BJ (cell line): ENCODE measurements at places on chromosomes 2 and 18. TPM values are rescaled to one million over a fixed set of nuclear protein-coding genes. Genes with fewer than 3 reads are reported as not detected.

DNA sequence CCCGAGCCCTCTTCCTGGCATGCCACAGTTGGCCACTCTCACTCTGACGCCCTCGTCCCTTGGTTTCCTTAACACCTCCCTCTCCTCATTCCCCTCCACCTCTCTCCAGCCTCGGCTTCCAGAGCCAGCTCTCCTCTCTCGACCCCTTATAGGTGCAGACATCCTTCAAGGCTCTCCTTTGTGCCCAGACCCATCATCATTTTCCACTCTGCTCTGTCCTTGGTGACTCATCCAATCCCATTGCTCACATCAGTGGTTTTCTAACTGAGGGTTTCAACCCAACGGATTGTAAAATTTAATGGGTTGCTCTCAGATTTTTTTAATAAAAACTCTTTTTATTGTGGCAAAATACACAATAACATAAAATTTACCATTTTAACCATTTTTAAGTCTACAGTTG, 6.2 kb downstream of the ST8SIA5 start:
- DNase-seq, result no peak

DNA sequence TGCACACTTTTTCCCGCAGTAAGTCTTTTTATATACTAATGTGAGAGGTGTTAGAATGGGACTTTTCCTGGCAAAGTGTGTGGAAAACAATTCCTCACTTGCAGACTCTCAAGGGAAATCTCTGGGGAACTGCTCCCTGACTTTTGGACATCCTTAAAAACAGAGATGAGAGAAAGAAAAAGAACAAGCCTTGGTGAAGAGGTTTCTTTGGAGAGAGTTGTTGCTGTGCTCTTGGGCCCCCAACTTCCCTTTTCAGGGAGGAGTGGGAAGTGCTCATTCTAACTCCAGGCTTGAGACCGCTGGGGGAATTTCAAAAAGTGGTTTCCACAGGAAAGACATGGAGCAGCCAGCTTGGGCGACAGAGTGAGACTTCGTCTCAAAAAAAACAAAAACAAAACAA, 142.6 kb upstream of the SPRED2 start:
- DNase-seq, result no peak

DNA sequence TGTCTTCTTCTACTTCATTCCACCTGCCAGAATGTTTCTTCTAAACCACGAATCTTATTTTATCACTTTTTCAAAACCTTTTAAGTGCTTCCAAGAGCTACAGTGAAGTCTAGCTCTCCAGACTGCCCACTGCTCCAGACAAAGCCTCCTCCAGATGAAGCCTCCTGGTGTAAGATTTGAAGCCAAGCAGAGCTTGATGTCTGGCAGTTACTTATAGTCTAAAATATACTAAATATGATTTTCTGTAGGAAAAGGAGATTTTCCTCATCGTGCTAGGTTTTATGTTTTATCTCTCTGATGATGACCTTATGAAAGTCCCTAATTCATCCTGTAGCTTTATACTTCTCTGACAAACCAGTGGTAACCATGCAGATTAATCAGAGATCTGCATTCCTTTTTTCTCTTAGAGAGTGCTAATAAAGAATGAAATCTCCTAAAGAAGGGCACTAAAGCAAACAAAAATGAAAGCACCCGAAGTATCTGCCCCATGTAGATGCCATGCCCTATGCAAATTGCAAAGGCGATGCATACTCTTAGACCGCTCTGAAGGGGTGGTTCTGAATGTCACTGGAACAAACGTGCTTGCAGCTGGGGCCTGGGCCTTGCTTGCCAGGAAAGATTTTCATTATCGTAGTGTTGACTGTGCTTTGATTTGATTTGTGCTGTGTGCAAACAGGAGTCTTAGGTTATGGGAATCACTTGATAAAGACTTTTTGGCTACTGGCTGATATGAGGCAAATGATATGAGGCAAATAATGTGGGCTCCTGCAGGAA, 314.2 kb downstream of the PID1 start:
- DNase-seq, result no peak

The C1QL2 gene
- not detected in 2 replicates for polyA plus RNA-seq

GRCh38 chr18:31549416-31549815, 42.3 kb upstream of the TTR start:
- DNase-seq, result no peak

- DNase-seq, result no peak
These were observed 23.7 kb upstream of the AP1S3 start for GRCh38 chr2:223860809-223861738.

DNA sequence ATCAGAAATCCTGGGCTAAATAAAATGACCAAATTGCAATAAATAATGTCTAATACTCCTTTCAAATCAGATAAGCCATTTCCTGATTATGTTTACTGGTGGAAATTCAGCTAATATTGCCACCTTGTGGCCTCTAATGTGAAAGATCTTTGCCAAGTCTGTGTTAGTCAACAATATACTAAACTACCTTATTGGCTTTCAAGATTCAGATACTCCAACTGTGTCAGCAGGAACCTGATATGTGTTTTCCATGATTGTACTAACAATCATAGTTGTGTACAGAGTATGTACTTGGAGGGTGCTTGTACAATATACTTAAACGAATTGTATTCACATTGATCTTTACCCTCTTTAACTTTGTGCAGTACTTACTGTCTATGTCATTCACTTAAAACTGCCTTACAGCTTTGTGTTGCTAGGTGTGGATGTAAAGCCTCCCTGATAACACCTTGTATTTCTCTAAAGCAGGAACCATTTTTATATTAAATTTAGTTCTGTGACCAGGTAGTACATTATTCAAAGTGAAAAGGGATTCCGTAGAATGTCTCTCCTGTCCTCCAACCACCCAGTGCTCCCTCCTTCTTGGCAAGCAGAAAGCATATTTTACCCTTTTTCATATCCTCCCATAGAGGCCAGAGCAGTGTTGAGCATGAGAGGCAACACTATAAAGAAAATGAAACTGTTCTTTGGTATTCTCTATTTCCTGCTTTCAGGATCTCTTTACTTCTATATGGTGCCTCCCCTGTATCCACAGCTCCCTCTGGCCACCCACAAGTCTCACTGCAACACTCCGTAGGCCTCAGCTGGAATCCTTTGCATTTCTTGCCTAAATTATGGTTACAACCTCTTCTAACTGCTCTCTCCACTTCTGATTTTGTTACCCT, 75.2 kb upstream of the C2orf15 start:
- DNase-seq, result no peak

The RPIA gene
- polyA plus RNA-seq, result 6.4 and 8.0 TPM in 2 replicates

DNA sequence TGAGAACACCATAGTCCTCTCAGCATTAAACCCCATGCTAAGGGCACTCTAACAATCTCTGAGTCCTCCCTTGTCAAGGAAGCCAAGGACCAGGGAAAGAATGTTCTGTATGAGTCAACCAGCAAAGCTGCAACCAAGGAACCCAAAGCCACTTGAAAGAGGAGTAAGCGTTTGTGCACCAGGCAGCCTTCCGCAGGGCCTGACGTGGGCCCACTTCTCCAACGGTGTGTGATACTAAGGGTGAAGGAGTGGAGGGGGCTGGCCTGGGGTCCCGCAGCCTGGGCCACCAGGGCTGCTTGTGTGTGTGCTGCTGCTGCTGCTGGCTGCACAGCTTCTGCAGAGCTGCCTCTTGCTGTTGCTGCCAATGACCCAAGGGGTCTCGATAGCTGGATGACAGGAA, 30.1 kb upstream of the GALNT14 start:
- DNase-seq, result no peak

The CHRNG gene
- polyA plus RNA-seq, result not detected in 2 replicates

- DNase-seq, result no peak
These were observed 62.0 kb downstream of the CIB4 start for GRCh38 chr2:26579025-26579722.

DNA sequence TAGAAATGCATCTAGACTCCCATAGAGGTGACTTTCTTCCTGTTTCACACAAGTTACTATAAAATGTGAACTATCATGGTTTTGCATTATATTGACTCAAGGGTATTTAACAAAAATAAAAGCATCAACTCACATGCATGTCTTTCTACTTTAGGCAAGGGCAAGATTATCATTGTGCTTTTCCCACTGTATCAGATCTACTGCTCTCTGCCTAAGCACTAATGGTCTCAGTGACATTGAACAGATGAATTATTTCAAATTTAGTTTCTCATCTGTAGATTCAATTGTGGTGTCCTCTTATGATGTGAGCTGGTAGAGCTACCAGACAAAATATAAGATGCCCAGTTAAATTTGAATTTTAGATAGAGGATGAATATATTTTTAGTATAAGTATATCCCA, 113.9 kb downstream of the MTX2 start:
- DNase-seq, result no peak

DNA sequence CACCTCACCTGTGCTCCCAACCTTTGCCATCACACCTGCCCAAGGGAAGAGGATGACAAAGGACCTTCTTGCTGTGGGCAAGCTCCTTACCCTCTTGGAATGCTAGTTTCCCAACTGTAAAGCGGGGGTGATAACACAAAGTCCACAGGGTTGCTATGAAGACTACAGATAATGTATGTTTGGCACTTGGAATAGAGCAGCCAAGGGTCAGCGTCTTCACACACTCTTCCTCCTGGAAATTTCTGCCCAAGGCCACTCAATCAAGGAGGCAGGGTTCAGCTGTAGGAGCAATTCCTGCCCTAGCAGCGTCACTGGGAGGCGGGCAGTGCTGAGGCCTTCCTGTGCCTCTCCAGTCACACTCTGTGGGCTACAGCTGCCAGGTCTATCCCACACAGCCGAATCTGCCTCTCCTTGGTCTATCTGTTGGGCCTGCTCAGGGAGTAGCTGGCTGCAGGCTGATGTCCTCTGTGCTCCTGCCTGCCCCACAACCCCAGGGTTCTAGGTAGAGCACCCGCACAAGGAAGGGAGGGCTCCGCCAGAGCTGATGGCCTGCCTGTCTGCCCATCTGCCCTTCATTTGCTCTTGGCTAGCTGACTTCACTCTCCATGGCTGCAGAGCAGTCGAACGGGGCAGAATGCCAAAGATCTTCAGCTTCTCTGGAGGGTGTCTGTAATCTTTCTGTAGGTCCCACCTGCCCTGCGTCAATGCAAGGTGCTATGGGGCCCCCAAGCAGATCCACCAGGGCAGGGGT, 91.9 kb downstream of the MRO start:
- no peak for DNase-seq

- DNase-seq, result no peak
These were observed 626.5 kb downstream of the ZEB2 start for GRCh38 chr2:143893371-143893770.

The STRADB gene
- polyA plus RNA-seq, result 18.2 and 31.3 TPM in 2 replicates

GRCh38 chr2:160252900-160253299, 52.8 kb upstream of the ITGB6 start:
- no peak for DNase-seq

The SLC16A14 gene
- polyA plus RNA-seq, result 0.93 and 1.0 TPM in 2 replicates

DNA sequence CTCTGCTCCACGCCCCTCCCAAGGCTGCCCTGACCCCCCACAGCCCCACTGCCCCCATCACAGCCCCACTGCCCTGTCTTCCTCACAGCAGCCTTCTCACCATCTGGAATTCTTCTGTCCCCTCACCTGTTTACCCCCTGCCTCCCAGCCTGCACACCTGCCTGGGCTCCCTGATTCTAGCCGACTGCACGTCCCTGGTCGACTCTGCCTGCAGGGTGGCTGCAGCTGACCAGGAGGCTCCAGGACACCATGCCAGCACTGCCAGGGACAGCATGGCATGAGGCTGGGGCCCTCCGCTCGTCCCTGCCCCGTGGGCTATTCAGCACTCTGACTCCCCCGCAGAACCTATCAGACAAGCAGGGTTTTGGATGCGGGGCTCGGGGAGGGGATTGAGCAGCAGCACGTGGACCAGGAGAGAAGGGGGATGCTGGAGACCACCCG, 254.1 kb downstream of the HDAC4 start:
- DNase-seq, result no peak

GRCh38 chr2:221876016-221876415, 303.9 kb upstream of the EPHA4 start:
- no peak for DNase-seq

DNA sequence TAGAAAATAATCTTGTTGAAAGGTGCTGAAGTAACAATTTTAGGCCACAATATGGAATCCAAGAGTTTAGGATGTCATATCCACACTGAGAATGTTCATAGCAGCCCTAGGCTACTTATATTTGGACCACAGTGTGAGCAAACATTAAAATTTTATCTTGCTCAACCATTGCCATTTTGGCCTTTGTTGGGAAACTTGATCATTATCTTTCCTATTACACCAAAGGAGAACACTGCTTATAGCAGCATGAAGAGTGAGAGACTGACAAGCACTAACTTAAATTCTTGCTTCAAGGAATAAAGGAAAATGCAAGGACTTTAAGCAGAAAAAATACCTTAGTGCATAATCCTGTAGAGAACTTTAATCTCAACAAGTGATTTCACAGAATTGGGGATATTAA, 86.3 kb upstream of the LRRTM4 start:
- DNase-seq, result no peak

The SH2D6 gene
- 0.18 and 0.39 TPM in 2 replicates for polyA plus RNA-seq

The RUFY4 gene
- polyA plus RNA-seq, result not detected in 2 replicates

- DNase-seq, result no peak
These were observed 151.5 kb downstream of the ASXL3 start for GRCh38 chr18:33729556-33729955.

GRCh38 chr2:200383380-200384110, 77.1 kb downstream of the SPATS2L start:
- DNase-seq, result no peak

GRCh38 chr2:173760553-173760952, 204.6 kb downstream of the SP3 start:
- no peak for DNase-seq

GRCh38 chr2:64283006-64283570, 138.9 kb upstream of the PELI1 start:
- DNase-seq, result no peak

DNA sequence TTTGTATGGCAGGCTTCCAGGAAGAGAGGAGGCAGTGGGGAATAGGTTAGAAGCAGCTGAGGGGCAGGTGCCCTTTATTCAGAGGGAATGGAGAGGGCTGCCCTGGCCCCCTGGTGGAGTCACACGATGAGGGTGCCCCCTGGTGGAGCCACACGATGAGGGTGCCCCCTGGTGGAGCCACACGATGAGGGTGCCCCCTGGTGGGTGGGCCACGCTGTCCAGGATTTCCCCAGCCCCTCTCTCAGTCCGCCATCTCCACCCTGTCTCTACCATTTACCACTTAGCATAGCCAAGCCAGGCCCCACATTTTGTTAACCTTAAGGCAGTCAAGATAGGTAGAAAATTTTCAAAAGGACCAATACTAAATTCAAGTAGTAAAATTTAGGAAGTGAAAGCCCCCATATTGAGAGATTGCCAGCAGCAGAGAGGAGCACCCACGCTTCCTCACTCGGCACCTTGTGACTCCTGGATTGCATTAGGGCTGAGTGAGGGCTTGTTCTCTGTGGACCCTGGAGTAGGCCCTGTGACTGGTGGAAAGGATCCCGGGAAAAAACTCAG, 10.4 kb upstream of the FAM228A start:
- no peak for DNase-seq

DNA sequence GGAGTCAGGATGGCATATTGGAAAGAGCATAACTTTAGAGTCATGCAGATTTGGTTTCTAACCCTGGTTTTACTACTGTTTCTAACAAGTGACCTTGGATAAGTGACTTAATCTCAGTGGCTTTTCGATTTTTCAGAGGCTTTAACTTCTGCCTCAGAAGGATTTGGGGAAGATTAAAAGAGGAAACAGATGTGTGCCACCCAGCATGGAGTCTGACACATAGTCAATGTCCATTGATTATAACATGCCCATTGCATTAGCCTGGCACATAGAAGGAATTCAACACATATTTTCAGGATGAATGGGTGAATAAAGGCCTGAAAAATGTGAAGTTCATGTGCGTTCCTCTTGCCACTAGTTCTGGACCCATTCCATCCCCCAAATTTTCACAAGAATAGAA, 438.2 kb downstream of the EPHA4 start:
- no peak for DNase-seq
